ENCODE measurements at places on chromosomes 5 and 9. TPM values are rescaled to one million over a fixed set of nuclear protein-coding genes. Genes with fewer than 3 reads are reported as not detected.
A peak's percentile ranks its signal among the peaks of the same experiment; 100 is the strongest.

IFNA21 gene
- polyA plus RNA-seq, result not detected

GLDC gene
- not detected for polyA plus RNA-seq

PCDHB14 gene
- not detected for polyA plus RNA-seq

TICAM2 gene
- polyA plus RNA-seq, result not detected

GRCh38 chr5:115543365-115544042, 1.1 kb downstream of the FEM1C start:
- peak; percentile 32 for DNase-seq
- H3K4me1 ChIP-seq, result peaks cover 60% of the 10 kb centered on the region
- H3K27ac ChIP-seq, result peak overlapping the region; percentile 94
- peak overlapping the region; percentile 96 for H3K4me3 ChIP-seq
- H3K27me3 ChIP-seq, result no peaks in the 10 kb centered on the region

- peaks cover 1% of the 10 kb centered on the region for H3K4me1 ChIP-seq
- no peaks in the 10 kb centered on the region for H3K36me3 ChIP-seq
- H3K4me3 ChIP-seq, result no peak overlapping the region
- H3K27me3 ChIP-seq, result peaks cover 41% of the 10 kb centered on the region
- no peak for DNase-seq
These were observed 30.1 kb upstream of the LRRC14B start for GRCh38 chr5:160921-161802.

DNA sequence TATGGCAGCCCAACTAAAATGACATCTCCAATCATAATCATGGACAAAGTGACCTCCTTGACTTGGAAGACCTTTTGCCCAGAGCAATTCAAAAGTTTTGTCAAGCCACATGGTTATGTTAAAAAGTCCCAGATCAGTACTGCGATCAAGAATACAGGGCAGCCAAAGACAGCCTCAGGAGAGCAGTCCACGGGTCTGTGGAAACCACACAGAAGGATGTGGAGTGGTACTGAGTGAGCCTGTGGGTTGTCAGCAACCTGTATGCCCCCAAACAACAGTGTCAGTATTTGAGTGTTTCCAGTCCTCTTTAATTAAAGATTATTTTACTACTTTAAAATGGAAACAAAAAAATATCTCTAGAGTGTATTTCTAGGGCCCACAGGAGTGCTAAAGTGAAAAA, 345.4 kb upstream of the EFNA5 start:
- H3K27me3 ChIP-seq, result no peaks in the 10 kb centered on the region
- peaks cover 32% of the 10 kb centered on the region for H3K36me3 ChIP-seq
- no peak overlapping the region for H3K27ac ChIP-seq
- H3K4me3 ChIP-seq, result no peak overlapping the region

- H3K27ac ChIP-seq, result peak overlapping the region; percentile 90
- no peak overlapping the region for H3K4me3 ChIP-seq
- peaks cover 28% of the 10 kb centered on the region for H3K4me1 ChIP-seq
- no peak for DNase-seq
- H3K27me3 ChIP-seq, result peaks cover 13% of the 10 kb centered on the region
These were observed 85.6 kb downstream of the PTTG1 start for GRCh38 chr5:160507221-160507721.

DNA sequence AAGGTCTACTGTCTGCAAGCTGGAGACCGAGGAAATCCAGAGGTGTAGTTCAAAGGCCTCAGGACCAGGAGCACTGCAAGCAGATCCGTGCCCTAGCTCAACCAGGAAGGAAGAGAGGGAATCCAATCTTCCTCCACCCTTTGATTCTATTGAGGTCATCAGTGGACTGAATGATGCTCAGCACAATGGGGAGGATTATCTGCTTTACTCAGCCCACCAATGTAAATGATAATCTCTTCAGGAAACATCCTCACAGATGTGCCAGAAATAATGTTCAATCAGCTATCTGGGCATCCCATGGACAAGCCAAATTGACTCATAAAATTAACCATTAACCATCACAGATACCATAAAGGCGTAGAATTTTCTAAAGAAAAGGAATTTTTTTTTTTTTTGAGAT, 92.0 kb downstream of the BASP1 start:
- H3K4me3 ChIP-seq, result no peak overlapping the region
- peaks cover 3% of the 10 kb centered on the region for H3K36me3 ChIP-seq
- no peak overlapping the region for H3K27ac ChIP-seq
- no peak for DNase-seq

GRCh38 chr9:84266087-84266561, 74.4 kb downstream of the SLC28A3 start:
- peaks cover 8% of the 10 kb centered on the region for H3K4me1 ChIP-seq
- no peaks in the 10 kb centered on the region for H3K36me3 ChIP-seq
- peaks cover 7% of the 10 kb centered on the region for H3K27me3 ChIP-seq
- DNase-seq, result no peak
- no peak overlapping the region for H3K27ac ChIP-seq

DNA sequence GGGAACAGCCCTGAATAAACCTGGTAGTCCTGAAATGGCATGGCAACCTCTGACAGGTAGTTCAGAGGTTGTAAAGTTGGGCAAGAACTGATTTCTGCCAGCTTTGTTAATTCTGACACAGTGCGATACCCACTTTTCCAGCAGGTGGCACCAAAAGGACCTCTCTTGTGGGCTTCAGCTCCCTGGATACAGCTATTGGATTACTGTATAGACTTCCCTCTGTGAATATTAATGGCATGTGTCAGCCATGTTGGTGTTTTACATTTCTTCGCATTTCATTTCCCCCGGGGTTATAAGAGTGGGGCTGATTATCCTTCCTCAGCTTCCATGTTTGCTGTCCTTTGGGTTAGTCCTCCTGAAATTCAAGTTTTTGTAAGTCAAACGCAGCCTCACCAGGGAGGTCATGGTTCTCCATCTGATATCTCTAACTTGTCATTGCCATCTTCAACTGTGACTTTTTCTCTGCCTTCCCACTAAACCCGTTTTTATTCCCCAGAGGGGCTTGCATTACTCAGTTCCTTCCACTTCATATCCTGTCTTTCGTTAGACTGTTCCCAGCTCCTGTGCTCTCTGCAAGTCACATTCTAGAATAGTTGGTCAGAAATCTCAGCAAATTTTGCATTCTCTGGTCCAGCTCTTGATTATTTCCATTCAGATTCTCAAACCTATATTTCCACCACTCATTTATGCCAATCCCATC, 135.6 kb downstream of the LIFR start:
- no peaks in the 10 kb centered on the region for H3K36me3 ChIP-seq
- DNase-seq, result no peak
- H3K27me3 ChIP-seq, result peaks cover 54% of the 10 kb centered on the region
- H3K4me3 ChIP-seq, result no peak overlapping the region
- no peaks in the 10 kb centered on the region for H3K4me1 ChIP-seq

Measured in naive thymus-derived CD8-positive, alpha-beta T cell (primary cell).